ENCODE measurements at places on chromosomes 5 and 9. TPM values are rescaled to one million over a fixed set of nuclear protein-coding genes. Genes with fewer than 3 reads are reported as not detected.
A peak's percentile ranks its signal among the peaks of the same experiment; 100 is the strongest.

TYRP1 gene
- 0.90 TPM for total RNA-seq

- DNase-seq: no peak
Observed at GRCh38 chr9:18060269-18060934, 413.6 kb upstream of the ADAMTSL1 start.

DNA sequence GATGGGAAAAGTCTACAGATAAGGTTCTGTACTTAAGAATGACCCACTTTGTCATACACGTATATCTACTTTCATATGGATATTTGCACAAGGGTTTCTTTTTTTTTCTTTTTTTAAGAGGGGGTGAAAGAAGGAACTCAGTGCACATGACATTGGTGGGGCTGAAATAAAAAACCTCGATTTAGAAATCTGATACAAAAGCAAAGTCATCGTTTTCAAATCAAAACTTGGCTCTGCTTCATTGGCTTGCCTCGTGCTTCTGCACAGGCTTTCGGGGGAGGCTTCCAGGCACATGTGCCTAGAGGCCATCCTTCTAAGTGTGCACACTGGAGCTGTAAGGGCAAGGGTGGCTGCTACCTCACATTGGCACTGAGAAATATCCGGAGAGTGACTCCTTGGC is 31.1 kb downstream of the PTTG1 start:
- DNase-seq: no peak

DNA sequence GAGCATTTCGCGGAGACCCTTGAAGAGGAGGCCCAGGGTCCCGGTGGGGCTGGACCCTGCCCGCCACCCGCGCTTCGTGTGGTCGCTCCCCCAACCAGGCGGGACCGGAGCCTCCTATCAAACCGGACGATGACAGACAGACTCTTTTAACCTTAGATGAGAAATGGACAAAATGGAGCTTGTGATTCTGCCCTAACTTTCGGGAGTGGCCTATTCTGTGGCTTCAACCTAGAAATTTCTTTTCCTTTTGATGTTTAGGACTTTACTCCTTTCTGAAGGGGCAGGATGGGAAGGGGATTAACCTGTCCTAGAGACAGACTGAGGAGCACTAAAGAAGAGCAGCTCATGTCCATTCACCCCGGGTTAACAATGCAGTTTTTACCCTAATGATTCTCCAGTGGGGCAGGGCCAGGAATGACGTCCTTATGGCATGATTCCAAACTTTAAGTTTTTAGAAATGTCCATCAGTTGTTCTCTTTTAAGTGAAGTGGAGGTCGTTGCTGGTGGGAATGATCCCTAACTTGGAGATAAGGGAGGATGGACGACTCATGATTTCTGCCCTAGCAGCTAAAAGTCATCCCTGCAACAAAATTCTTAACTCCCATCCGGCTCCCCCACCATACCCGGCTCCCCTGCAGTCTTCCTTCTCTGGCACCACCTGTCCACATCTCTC is 1.0 kb downstream of the NIPSNAP3A start:
- peak; percentile 13 for DNase-seq

DNA sequence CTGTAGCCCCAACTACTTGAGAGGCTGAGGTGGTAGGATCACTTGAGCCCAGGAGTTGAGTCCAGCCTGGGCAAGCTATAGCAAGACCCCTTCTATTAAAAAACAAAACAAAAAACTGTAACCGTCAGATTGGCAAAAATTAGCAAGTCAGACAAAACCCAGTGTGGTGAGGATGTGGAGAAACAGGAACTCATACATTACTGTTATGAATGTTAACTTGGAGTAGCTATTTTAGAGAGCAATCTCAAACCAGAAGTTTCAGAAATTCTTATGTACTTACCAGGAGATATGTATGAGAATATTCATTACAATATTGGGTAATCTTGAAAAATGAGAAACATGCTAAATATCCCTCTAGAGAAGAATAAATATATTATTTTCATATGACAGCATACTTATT is 120.3 kb downstream of the INVS start:
- no peak for DNase-seq

ARHGAP26 gene
- 0.54 TPM for total RNA-seq

FGD3 gene
- not detected for total RNA-seq

Data from IMR-90 (cell line).